ENCODE measurements at places on chromosomes 7 and 10.

DNA sequence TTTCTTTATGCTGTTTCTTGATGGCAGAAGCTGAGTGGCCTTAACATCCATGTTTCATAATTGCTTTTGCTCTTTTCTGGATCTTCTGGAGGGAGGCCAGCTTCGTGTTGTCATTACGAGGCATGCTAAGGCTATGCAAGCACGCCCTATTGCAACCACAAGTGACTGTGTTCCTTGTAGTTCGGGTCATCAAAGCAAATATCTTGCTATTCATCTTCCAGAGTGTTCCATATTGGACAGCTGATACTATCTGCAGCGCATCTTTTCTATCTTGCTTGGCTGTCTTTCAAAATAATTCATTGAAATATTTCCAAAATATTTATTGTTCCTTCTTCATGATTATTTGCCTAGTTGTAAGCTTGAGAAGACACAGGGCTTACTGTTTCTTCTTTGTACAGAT, 5.0 kb downstream of the EPHB6 start:
- DNase-seq, result no peak

DNA sequence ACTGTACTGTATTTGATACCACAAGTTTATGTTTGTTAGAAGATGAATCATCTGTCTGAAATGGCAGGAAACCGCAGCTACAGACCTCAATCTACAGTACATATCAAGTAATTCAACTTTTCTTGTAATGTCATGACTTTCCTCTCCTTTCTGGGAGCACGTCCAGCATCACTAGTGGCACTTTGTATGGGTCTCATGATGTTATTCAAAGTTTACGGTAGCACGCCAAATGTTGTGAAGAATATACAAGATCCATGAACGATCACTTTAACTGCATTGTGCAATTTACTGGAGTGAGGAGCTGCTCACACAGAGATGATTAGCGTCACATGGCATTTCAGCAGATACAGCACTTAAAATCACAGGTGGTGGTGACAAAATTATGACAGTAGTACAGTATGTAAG, 257.8 kb upstream of the GNAI1 start:
- no peak for DNase-seq

- DNase-seq, result no peak
Measured at GRCh38 chr10:71372882-71373495, 23.7 kb upstream of the CDH23 start.

- no peak for DNase-seq
Measured at GRCh38 chr7:149741629-149742028, 31.8 kb downstream of the ZNF467 start.

DNA sequence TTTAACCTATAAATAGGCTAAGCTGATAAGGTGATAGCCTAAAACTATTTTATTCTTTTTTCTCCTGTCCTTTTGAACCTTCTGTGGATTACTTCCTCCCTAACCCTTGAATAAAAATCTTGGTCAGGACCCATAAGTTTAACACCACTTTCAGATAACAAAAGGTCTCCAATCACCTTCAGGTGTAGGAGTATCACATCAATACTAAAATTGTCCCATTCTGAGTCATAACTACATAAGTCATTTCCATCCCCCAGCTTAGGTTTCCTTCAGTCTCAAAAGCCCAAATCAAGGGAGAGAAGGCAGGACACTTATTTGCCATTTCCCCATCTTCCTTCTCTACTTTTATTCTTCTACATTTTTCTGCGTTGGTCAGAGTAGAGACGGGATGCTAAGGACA, 56.9 kb upstream of the WNT16 start:
- no peak for DNase-seq

- DNase-seq, result no peak
Measured at GRCh38 chr7:151729521-151729921, 147.4 kb downstream of the PRKAG2 start.

DNA sequence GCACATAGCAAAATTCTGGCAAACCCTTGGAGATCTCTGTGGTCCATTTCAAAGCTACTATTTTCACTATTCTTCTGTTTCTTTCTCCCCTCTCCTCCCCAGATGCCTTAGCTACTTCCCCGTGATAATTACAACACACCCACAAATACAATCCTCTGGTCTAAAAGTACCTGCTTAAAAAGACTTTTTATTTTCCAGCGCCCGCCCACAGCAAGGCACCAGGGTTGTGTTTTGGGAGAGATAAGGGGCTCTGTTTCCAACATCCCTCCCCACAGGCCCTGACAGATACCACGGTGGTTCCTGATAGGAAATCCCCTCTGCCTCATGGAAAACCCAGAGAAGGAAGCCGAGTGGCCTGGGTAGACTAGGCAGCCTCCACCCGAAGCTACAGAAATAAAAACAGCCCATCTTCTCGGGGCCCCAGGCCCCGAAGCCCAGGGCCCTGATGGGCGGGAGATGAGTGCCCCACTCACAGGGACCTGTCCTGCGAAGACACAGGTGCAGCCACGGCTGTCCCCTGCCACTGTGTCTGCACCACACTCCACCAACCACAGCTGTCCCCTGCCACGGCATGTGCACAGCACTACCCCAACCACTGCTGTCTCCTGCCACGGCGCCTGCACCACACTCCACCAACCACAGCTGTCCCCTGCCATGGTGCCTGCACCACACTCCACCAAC, 19.7 kb downstream of the CALML5 start:
- DNase-seq, result no peak

DNA sequence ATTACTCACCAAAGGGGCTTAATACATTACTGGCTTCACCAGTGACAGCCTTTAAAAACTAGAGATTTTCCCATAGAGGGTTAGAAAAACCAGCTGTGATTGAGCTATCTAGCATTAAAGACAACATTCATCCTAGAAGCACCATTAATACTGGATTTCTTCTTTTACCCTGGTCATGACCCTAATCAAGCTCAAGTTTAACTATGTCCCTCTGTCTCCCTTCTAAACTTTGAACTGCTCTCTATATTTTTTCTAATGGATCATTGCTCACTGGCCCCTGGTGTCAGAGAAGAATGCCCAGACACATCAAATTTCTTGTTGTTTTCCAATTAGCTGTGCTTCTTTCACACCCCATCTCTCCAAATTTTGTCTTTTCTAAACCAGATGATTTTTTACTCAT, 1101.3 kb downstream of the XPNPEP1 start:
- no peak for DNase-seq

Measured in activated T-helper 1 cell treated with anti-CD3 and anti-CD28 coated beads, Interleukin-2, amount 50 U/mL, for 16 hours (primary cell).